ENCODE measurements at places on chromosomes 2 and 18. TPM values are rescaled to one million over a fixed set of nuclear protein-coding genes. Genes with fewer than 3 reads are reported as not detected.

GRCh38 chr2:170204298-170204951, 26.5 kb downstream of the MYO3B start:
- no peak for DNase-seq

DNA sequence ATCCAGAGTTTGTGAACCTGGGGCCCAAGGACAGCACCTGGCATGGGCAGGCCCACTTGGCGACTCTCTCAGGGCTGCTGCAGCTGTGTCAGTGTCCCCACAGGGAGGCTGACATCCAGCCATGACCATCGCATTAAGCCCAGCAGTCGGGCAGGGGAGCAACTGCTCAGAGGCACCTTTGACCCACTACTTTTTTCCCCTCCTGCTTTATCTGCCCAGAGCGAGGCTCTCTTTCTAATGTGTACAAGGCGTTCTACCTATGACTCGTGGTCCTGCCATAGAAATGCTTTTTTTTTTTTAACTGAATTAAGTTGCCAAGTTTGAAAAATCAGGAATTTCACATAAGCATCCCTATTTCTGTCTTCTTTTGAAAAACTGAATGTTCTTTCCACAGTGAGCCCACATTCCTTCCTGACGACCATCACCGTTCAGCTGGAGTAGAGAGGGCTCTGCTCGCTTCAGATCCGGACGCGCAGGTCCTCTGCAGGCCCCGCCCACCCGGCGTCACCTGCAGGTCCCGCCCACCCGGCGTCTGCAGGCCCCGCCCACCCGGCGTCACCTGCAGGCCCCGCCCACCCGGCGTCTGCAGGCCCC, 403 bp upstream of the CLUL1 start:
- DNase-seq, result peak; percentile 60

- no peak for DNase-seq
Measured at GRCh38 chr2:84882414-84882738, 1.5 kb upstream of the TRABD2A start.

GRCh38 chr18:6609666-6610264, 119.8 kb upstream of the ARHGAP28 start:
- DNase-seq, result no peak

DNA sequence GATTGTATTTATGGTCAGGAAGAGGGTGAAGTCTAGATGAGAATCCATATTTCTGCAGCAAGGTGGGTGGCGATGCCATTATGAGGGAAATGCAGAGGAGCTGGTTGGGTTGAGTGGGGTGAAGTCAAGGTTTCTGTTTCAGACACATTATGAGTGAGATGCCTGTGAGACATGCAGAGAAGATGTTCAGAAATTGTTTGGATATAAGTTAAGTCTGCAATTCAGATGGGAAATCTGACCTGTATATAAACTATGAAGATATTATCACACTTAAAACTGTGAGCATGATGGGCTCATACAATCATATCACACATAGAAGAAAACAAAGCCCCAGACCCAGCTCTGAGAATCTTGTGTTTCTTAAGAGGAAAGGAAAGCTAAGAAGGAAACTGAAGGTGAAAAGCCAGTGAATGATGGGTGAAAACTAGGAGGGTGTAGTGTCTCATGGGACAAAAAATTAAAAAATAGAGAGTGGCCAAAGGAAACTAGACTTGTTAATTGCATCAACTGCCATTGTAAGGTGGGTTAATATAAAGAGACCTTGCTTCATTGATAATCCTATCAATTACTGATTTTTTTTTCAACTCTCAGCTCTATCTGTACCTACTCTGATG, 14.2 kb downstream of the GALNT5 start:
- DNase-seq, result no peak

DNA sequence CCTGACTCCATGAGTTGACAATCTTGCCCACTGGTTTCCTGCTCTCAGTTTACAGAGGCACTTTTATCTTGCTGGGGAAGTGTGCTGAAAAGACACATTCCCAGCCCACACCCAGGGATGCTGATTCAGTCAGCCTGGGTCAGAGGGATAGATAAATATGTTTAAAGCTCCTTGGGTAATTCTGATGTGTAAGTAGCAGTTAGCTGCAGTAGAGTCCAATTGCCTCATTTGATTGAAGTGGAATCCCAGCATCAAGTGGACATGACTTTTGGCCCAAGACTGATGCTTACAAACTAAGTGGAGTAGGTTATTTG, 29.4 kb downstream of the PSD4 start:
- no peak for DNase-seq

DNA sequence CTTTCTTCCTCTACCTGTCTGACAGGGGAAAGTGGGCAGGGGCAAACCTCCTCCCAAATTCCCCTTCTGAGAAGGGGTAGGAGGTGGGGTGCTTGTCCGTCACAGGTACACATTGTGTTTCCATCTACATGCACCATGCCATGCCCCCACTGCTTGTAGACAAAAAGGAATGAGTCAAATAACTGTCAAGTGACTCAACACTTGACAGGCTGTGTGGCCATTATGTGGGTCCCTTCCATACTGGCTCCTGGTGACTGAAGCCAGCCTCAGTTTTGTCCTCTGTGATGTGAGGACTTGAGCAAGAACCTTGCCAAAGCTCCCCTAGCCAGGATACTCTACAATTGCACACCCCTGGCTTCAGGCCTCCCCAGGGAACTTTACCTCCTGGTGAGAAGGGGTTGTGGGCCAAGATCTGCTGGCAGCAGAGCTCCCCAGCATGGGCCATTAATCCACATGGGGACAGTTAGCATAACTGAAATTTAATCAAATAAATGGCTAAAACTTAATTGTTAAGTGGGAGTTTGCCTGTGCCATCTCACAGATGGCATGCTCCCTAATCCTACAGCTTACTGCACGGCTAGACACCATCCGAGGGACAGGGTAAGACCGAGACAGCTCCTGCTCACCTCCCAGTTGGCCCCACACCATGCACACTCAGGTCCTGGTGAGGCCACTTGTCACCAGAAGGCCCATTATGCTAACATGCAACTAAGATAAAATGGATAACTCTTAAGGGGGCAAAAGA, 140.2 kb downstream of the BCL11A start:
- no peak for DNase-seq

GRCh38 chr2:232876161-232876977, 6.3 kb downstream of the SNORC start:
- DNase-seq, result no peak

The SCN7A gene
- total RNA-seq, result 71.0 TPM

- DNase-seq, result no peak
Measured at GRCh38 chr18:78782951-78783563, 196.6 kb upstream of the SALL3 start.

The TUBB8B gene
- not detected for total RNA-seq

The CTAGE1 gene
- total RNA-seq, result not detected

- no peak for DNase-seq
Measured at GRCh38 chr18:27856820-27857219, 320.1 kb downstream of the CDH2 start.

DNA sequence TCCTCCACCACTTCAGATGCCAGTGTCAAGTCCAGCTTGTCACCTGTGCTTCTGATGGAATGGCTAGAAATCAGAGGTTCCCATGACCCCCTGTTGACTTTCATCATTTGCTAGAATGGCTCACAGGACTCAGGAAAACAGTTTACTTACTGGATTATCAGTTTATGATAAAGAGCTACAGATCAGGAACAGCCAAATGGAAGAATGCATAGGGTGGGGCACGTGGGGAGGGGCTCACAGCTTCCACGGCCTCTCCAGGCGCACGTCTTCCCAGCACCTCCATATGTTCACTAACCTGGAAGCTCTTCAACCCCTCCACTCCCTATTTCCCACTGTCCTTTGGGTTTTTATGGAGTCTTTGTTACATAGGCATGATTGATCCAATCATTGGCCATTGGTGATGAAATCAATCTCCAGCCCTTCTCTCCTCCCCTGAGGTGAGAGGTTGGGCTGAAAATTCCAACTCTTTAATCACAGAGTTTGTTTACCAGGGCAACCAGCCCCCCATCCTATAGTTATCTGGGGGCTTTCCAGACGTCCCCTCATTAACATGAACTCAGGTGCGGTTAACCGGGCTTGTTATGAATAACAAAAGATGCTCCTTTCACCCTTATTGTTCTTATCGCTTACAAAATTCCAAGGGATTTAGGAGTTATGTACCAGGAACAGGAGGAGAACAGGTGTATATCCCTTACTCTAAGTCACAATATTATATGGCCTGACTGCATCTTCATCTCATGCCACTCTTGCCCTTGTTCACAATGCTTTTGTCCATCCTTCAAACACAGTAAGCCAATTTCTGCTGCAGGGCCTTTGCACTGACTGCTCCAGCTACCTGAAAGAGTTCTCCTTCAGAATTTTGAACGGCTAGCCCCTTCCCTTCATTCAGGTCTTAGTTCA, 35.2 kb downstream of the ANXA4 start:
- no peak for DNase-seq

- DNase-seq, result no peak
Measured at GRCh38 chr2:50820176-50820575, 211.8 kb downstream of the NRXN1 start.

GRCh38 chr2:132632000-132632649, 37.9 kb downstream of the LYPD1 start:
- peak; percentile 47 for DNase-seq

The DCDC2C gene
- total RNA-seq, result not detected

The KIAA2012 gene
- 0.21 TPM for total RNA-seq

The CYBRD1 gene
- 122 TPM for total RNA-seq

DNA sequence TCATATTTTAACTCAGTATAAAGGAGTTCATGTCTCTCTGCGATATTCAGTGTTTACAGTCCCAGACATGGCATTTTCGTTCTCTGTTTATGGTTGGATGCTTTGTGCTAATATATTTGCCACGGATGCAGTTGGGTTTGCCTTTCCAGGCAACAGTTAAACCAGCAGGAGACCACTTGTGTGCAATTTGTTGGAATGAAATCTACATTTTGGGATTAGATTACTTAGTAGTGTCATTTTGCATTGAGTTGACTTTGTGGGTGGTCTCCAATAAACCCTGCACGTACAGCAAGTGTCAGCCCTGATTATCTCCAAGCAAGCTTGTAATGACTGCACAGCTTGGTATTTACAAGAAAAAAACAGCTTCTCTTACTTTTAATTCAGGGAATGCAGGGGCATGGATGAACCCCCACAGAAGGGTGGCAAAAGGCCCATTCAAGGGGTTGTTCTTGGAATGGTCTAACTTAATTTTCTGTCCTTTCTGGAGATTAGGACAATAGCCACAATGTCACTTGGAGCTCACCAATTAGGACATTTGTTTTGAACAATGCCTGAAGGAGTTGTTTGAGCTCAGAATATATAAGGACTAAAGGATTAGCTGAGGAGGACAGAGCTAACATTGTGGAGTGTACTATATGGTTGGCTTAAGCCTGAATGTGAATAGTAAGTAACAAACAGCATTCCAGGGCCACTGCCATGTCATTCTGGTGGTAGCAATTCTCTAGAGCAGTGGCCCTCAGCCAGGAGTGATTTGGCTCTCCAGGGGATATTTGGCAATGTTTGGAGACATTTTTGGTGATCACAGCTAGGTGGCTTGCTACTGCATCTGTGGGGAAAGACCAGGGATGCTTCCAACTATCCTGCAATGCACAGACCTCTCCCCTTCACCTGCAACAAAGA, 121.5 kb downstream of the SLC4A3 start:
- peak; percentile 76 for DNase-seq

DNA sequence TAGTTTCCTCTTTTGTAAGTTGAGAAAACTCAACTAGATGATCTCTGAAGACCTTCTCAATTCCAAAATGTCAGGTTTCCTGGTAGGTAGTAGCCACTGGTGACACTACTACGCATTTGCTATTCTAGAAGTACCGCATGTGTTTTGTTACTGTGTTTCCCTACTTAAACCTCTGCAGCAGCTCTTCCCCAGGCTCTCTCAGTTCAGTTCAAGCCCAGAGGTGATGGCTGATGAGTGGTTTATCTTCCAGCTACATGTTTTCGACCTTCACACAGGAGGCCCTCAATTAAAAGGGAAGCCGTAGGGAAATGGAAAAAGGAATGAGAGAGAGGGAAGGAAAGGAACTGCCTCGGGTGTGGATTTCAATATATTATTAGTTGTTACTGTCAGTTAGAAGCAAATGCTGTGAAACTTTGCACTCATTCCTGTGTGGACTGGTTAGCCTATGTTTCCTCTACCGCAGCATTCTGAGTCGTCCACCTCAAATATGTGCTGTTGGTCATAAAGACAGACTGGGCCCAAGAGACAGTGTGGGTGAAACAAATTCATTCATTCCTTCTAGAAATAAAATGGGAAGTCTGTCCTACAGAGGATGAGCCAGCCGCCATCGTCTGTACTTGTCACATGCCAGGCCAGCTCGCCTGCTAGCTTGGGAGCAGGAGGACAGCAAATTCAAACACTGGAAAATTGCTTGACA, 455.2 kb upstream of the RAB12 start:
- no peak for DNase-seq

The PTGR3 gene
- total RNA-seq, result 33.7 TPM

DNA sequence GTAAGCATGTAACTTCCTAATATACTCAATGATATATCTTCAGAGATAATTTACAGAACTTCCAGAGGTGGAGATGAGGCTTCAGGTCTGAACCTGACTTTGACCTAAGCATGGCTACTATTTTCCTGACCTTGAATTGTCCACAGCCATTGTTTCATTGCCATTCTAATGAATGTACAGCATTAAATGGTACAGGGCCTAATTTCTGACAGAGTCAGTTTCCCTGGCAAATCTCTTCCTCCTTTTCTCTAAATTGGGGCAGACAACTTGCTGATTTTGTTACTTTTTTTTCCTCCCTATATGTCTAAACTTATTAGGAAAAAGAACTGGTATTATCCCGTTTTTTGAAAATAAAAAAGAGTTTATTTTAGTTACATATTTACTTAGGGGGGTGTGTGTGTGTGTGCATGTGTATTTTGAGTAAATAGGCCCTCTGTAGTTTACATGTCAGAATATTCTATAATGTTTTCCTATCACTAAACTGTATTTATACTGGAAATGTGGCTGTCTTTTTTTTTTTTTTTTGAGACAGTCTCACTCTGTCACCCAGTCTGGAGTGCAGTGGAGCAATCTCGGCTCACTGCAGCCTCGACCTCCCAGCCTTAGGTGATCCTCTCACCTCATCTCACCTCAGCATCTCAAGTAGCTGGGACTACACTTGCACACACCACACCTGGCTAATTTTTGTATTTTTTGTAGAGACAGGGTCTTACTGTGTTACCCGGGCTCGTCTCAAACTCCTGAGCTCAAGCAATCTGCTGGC, 43.3 kb upstream of the SCN9A start:
- DNase-seq, result no peak

DNA sequence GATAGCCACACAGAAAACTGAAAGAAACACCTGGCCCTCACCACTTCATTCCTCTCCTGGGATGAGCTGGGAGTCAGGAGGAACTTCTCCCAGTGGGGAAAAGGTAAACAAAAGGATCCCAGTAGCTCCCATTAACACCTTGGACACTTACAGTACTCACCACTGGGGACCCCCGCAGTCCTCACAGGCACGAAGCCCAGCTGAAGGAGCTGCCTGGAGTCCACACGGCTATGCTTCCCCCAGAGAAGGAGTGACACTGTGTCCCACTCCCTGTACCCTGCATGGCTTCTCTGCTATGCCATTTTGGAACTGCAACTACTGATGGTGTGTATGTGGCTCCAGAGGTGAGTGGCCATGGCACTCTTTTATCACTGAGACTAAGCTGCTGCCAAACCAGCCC, 1565.1 kb downstream of the LRP1B start:
- DNase-seq, result no peak

The PLCL1 gene
- total RNA-seq, result 31.2 TPM

The SCN1A gene
- 0.10 TPM for total RNA-seq

GRCh38 chr2:193584522-193584938, 1389.8 kb upstream of the TMEFF2 start:
- no peak for DNase-seq

Measured in tongue (tissue), 3 donors.